ENCODE measurements at places on chromosomes 2 and 18.
A peak's percentile ranks its signal among the peaks of the same experiment; 100 is the strongest.

DNA sequence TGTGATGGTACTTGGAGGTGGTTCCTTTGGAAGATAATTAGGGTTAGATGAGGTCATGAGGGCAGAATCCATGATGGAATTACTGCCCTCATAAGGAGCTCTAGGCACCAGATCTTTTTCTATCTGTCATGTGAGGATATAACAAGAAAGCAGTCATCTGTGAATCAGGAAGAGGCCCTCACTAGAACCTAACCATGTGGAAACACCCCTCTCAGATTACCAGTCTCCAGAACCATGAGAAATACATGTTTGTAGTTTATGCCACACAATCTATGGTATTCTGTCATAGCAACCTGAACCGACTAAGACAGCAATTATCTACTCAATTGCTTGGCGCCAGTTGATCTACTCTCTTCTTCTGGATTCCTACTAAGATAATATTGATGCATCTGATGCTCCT lies 2.4 kb upstream of the SERPINB10 start:
- peak; percentile 19 for DNase-seq

DNA sequence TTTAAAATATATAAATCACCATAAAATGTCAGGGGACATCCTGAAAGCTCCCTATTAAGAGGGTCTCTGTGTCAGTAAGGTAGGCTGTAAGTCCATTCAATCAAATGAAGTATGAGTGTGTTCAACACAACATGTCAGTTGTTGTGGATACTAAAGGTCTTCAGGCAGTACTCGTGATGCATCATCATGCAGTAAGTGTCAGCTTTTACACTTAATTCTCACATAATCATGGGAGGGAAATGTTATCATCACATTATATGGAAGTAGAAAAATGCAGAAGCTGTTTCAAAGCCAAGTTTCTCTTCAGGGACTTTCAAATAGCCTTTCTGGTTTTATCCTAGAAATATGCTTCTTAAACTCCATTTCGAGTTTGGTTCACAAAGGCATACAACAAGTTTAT lies 477.1 kb upstream of the ID2 start:
- peak; percentile 18 for DNase-seq

DNA sequence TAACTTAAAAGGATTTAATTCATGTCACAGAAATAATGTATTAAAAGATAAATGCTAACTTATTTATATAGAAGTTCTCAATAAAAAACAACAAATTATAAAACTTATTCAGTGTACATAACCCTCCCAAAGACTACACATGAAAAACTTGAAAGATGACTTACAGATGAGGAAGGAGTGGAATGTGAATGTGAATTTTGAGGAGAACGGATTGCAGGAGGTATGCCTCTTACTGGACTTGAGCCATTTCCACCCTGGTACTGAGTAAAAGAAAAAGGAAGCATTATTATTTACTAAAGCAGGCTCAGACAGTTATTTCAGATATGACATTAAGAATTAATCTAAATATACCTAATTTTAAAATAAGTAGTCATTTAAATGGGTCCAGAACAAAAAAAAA lies 104.4 kb downstream of the TLK1 start:
- no peak for DNase-seq

DNA sequence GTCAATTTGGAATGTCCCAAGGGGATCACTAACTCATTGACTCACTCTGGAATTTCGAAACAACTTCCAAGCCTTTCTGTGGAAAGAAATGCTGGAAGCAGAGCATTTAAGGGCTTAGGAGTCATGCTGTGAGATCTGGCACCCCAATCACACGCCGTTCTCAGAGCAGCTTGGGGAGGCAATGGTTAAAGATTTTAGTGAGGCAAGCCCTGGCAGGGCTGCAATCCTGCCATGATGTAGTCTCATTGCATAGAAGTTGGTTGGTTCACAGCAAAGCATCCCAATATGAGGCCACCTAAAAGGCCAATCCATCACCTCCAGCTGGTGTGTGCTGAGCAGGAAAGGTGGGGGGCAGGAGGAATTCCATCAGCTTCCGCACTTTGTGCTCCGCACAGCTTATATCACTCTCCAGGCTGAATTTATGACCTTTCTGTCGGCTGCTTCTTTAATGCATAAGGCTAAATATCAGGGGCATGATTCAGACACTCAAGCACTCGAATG lies 1043.9 kb upstream of the POU3F3 start:
- DNase-seq: no peak
